RPMI8226 (cell line): ENCODE measurements at places on chromosomes 5 and 9.

DNA sequence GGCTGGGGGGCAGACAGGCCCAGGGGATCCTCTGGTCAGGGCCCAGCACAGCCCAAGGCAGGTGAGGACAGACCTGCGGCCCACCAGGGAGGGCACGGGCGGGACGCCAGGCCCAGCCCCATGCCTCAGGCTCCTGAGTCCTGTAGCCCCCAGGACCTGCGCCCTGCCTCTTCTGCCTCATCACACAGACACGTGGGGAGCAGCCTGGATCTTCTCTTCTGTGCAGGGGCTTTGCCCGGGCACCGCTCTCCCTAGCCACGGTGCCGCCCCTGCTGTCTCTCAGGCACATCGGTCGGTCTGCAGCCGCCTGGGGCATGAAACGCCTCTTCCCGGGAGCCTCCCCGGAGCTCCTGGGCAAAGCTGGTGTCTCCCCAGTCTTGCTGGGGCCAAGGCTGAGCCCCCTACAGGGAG, 40.2 kb upstream of the EGFL7 start:
- DNase-seq: no peak

DNA sequence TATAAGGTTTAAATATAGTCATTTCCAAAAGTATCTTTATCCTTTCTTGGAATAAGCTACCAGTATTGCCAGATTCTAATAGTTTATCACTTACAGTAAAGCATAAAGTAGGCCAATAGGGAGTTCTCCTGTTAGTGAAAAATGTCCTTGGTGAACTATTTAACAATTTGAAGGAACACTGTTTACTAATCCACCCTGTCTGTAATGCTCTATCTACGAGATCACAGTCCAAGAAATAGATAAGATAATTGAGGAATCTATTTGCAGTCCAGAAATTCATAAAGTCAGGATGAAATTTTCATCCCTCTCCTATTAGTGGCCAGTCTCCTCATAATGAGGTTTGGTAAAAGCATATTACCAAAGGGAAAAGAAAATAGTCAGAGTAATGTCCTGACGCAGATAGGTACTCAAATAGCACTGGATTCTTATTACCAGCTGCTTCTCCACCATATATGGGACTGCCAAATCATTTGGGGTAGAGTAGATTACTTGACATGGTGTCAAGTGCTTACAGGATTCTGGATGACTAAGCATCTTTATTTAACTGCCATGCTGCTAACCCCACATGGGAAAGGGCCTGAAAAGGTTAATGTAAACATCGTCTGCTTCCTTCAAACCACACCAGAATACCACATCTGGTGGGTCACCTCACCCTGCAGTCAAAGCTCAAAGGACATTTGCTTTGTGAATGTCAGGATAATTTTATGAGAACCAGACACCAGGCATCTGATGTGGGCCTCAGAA, 808.1 kb downstream of the EFNA5 start:
- peak; percentile 38 for DNase-seq

DNA sequence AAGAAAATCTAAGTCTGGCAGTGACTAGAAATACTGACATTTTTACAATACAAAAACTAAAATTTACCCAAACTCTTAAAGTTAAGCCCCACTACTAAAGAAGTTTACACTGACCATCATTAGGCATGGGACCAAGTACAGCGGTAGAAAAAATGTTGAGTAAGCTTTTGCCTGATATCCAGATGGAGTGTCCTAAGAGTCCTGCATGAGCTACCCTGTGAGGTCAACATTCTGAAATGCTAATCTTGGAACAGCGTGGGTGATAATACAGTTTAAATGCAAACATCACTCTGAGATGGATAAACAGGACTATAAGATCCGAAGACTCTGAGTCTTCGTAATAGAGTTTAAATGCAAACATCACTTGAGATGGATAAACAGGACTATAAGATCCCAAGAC, 189.7 kb downstream of the DCP2 start:
- no peak for DNase-seq

DNA sequence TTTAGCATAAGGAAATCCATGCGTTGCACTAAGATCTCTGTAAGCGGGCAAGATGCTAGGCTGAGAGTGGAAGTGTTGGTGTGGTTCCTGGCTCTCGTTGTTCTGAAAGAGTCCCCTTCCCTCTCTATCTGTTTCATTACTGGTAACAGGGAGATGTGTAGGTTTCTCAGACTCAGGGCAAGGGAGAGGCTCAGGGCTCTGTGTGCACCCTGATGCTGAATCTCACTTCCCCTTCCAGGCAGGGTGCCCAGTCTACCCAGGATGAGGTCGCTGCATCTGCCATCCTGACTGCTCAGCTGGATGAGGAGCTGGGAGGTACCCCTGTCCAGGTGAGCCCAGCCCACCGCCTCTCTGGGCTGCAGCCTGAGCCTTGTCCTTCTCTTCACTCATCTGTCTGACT, 45.7 kb downstream of the STOM start:
- DNase-seq: peak; percentile 84

- DNase-seq: no peak
These were observed 11.0 kb upstream of the EEIG1 start for GRCh38 chr9:127991757-127992274.

GRCh38 chr5:11928909-11929308, 24.7 kb upstream of the CTNND2 start:
- no peak for DNase-seq

- DNase-seq: no peak
These were observed 41.3 kb upstream of the CACNA1B start for GRCh38 chr9:137836151-137836830.

DNA sequence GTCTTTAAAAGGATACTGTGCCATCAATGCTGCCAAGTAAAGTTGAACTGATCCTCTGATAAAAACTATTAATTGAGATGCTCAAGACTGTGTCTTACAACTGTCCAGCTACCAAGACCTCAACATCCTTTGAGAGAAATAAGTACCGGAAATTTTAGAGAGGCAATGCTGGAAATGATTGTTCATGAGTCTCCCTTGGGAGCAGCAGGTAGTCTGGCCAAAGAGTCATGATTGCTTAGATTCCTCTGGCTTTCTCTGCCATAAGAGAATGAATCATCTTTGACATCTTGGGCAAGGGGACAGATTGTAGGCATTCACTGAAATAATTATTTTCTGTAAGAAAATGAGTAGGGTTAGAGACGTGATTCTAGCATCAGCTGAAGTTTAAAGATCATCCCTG, 466.6 kb upstream of the DAB2 start:
- DNase-seq: no peak
